ENCODE measurements at places on chromosomes 1 and 21.

DNA sequence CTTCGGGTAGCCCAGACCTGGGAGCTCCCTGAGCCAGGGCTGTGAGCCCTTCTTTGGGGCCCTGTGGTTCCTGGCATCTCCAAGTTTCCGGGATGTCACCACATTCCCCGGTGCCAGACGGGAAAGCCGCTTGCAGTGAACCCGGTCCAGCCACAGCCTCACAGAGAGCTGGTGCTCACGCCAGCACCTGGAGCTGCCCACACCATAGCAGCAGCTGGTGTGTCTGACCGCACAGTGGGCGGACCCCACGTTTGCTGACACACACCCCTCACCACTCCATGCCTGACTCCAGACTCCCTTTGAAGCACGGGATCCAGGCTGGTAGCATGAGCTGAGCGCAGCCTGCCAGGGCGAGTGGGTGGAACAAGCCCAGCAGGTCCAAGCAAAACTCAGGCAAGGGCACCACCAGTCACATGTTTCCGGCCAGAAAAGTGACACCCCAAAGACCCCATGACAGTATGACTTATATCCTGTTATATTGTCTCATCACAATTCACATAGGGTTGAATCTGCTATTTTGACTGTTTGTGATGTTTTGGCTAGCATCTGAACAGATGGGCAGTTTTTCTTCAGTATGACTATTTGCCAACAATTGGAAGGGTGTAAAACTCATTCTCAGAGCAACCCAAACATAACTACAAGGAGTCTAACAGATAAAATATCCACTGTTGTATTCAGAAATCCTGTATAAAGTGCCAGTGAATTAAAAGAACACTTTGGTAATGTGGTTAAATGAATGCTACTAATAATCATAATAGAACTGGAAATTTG, 285.4 kb downstream of the SMYD3 start:
- no peak for DNase-seq

DNA sequence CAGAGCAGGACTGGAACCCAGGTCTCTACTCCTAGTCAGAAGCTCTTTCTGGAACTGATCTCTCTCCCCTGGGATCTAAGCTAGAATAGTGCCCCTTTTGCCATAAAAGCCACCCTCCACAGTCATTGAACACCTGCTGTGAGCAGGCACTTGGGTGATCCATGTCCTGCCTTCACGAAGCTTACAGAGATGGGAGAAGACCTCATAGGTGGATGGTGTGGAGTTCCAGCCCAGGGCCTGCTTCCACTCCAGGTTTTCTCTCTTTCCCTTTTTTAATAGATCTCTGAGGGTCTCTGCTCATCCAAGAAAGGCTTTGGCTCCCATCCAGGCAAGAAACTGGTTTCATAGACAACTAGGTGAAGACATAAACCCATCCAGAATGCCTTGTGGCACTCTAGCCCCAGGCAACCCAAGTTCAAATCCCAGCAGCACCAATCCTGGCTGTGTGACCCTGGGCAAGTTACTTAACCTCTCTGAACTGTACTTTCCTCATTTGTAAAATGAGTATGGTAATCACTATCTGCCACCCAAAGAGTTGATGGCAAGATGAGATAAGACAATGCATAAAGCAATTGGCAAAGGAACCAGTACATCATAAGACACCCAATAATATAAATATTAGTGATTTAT, 46.4 kb upstream of the TMEM51 start:
- DNase-seq, result no peak

DNA sequence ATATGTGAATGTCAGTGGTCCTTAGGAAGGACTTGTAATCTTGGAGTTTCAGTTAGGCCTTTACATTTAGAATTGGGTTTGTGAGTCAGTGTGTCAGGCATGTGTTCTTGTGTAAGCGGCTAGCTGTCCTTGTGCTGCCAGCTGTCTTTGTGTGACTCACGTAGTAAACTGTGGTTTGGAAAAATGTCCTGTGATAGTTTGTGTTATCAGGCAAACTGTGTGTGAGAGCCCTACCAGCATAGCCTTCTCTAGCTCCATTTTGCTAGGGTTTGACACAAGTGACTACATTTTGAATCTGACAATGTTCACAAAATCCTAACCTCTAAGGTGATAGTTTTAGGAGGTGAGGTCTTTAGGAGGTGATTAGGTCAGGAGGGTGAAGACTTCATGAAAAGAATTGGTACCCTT, 6.9 kb upstream of the SLC35D1 start:
- DNase-seq, result no peak

GRCh38 chr1:224763126-224763775, 147.1 kb downstream of the CNIH3 start:
- DNase-seq, result no peak

DNA sequence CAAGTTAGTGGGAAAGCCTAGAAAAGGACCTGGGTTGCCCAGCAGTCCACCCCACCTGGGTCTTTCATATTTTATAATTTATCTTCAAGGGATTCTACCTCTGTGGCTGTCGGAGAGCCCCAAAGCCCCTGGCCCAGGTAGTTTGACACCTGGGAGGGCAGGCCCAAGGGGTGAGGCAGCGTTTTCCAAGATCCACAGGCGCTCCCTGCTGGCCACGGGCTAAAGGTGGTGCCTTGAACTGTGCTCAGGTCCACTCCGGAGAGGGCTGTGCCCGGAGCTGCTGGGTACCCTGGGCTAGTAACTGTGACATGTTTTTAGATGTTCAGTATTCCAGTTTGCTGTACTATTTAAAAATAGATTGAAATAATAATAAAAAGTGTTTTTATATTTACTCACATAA, 37.2 kb upstream of the CRNN start:
- DNase-seq, result no peak

- DNase-seq, result peak; percentile 18
Observed at GRCh38 chr1:207218512-207219362, 102.7 kb upstream of the CD55 start.

GRCh38 chr1:236451796-236452373, 57.8 kb downstream of the EDARADD start:
- DNase-seq, result peak; percentile 56

DNA sequence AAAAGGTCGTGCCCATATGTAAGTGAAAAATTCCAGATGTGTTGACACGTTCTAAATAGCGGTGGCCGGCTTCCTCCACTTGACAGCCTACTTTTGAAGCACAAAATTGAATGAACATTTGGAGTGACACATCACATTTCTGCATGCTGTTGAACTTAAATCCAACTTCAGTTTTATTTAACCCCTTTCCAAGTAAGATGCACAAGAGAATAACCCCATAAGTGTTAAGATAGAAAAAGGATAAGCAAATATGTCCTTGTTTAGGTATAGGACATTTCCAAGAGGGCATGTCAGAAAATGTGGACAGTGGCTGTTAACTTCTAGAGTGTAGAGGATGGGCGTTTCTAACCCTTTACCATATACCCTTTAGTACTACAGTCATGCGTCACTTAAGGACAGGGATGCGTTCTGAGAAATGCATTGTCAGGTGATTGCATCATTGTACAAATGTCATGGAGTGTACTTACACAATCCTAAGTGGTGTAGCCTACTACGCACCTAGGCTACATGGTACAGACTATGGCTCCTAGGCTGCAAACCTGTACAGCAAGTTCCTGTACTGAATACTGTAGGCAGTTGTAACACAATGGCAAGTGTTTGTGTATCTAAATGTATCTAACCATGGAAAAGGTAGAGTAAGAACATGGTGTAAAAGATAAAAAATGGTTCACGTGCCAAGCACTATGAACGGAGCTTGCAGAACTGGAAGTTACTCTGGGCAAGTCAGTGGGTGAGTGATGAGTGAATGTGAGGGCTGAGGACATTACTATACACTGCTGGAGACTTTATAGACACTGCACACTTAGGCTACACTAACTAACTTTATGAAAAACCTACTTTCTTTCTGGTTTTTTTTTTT, 9.3 kb upstream of the FAM89A start:
- no peak for DNase-seq

- DNase-seq, result no peak
Observed at GRCh38 chr1:220556641-220557040, 28.7 kb downstream of the MARK1 start.

GRCh38 chr21:26297851-26298250, 127.3 kb upstream of the APP start:
- DNase-seq, result no peak

DNA sequence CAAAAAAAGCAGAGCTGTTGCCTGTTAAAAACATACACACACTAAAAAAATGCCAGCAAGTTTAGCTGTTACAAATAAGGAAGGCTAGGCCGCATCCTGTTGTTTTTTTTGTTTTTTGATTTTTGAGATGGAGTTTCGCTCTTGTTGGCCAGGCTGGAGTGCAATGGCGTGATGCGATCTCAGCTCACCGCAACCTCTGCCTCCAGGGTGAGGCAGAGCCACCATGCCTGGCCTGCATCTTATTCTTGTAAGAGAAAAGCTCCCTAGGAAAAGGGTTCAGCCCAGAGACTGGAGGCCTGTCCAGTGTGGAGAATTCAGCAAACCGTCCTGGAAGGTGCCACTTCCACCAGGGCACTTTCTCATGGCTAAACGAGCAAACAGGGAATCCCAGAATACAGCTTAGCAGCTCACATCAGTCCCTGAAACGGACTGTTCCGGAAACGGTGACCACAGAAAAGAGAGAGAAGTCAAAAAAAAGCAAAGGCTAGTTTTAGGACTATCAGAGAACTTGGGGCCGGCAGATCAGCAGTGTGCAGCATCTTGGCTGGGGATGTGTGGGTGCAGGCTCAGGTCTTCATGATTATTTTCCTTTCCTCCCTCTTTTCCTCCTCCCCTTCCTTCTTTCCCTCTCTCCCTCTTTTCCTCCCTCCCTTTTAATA, 283.6 kb downstream of the AJAP1 start:
- no peak for DNase-seq

DNA sequence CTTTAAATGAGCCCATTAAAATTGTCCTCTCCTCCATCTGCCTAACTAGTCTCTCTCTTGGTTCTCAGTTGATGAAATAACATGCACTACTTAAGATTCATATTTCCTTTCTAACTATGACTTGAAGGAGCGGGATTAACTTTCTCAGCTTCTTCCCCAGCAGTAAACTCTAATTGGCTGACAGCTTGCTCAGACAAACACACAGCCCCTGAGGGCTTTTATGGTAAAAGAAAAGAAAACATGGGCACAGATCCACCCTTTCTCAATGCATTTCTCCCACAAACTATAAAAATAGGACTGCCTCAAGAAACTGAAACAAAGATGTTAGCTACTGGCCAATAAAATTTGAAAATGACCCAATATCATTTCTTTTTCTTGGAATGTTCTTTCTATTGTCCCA, 703.1 kb downstream of the ADGRL2 start:
- DNase-seq, result no peak

- DNase-seq, result no peak
Observed at GRCh38 chr1:23062271-23062670, 43.0 kb downstream of the KDM1A start.

DNA sequence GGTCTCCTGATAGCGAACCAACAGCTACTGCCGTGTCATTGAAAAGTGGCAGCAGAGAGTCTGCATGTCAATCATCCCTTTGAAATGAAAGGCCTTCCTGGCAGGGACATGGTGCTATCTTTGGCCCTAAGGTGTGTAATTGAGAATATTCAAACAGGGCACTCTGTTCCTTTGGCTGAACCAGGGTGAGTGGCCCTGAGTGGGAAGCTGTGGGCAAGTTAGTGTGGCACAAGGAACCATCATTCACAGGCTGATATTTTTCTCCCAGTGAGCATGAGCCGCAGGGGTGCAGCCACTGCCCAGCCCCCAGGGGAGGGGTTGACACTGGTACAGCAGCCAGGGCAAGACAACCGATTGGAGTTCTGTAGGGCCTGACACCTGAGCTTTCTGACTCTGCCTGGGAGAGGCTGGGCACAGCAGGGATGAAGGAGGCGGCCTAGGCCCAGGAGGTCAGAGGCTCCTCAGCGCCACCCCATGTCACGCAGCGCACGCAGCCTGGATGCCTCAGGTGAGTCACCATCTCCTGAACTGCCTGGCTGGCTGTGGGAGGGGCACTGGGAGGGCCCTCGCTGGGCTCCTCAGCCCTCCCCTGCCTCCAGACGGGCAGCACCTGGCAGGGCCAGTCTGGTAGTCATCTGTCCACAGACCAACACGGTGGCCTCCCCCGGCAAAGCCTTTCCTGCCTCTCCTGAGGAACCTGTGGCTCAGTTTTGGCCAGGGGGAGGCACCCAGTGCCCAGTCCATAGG, 13.2 kb downstream of the QSOX1 start:
- DNase-seq, result no peak

GRCh38 chr1:25526753-25527152, 16.7 kb upstream of the LDLRAP1 start:
- DNase-seq, result no peak

DNA sequence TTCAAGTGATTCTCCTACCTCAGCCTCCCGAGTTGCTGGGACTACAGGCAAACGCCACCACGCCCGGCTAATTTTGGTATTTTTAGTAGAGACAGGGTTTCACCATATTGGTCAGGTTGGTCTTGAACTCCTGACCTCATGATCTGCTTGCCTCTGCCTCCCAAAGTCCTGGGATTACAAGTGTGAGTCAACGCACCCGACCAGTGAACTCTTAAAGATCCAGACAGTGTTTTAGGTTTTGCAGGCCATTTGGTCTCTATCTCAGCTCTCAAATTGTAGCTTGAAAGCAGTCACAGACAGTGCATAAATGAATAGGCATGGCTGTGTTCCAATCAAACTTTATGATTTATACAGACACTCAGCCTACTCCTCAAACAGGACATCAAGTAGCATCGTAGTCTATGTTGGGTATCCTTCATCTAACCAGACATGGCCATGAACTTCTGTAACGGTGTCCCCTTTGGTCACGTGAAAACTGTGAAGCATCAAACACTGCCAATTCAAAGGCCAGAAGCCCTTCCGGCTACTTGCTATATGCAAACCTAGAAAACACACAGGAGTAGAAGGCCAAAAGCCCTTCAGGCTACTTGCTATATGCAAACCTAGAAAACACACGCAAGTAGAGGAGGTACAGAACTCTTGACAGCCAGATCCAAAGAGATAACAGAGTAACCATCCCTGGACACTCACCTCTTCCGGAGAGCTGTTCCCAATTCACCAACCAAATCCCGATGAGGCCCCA, 3.1 kb downstream of the FUCA1 start:
- no peak for DNase-seq

DNA sequence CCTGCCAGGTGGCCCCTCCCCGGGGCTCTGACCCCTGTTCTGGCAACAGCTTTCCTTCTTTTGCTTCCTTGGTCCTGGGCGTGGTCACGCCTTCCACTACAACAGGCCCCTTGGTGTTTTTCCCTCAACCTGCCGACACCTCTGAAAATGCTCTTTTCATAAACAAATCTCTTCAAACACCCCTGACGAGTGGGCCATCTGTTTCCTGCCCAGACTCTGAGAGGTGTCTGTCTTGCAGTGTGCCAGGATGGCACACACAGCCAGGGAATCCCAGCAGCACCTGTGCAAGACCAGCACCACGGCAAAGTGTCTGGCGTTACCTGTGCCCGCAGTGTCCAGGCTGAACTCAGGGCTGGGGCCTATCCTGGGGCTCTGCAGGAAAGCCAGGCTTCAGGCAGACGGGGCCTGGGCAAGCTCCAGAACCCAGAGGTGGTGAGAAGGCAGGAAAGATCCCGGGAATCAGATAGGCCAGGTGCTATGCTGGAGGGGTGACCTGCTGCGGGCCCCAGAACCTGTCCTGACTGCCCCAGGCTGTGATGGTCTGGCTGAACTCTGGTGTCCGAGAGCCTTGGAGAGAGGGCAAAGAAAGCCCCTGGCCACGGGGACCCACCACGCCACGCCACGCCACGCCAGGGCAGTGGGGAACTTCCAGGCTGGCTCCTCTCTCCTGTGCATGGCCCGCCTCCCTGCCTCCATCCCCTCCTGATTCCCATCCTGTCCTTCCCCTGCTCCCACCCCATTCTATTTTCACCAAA, 88.9 kb downstream of the SIK1 start:
- DNase-seq, result no peak

Measured in common myeloid progenitor, CD34-positive (primary cell).